Trophoblast cell (in vitro differentiated cells and primary cell): ENCODE measurements at places on chromosomes 5 and 9.

GRCh38 chr5:10839118-10839517 lies 78.1 kb upstream of the DAP start:
- DNase-seq, result no peak
- H3K4me1 ChIP-seq, result no peaks in the 10 kb centered on the region
- no peak overlapping the region for H3K4me3 ChIP-seq
- no peaks in the 10 kb centered on the region for H3K36me3 ChIP-seq
- no peak overlapping the region for H3K27ac ChIP-seq
- no peaks in the 10 kb centered on the region for H3K27me3 ChIP-seq

- no peak for DNase-seq
- H3K27me3 ChIP-seq, result no peaks in the 10 kb centered on the region
- no peaks in the 10 kb centered on the region for H3K4me1 ChIP-seq
- H3K4me3 ChIP-seq, result no peak overlapping the region
- no peaks in the 10 kb centered on the region for H3K36me3 ChIP-seq
Measured at GRCh38 chr5:54867310-54867944, 118.0 kb downstream of the ESM1 start.

GRCh38 chr9:70601000-70601951 lies 186.8 kb upstream of the KLF9 start:
- H3K36me3 ChIP-seq, result no peaks in the 10 kb centered on the region
- no peak overlapping the region for H3K27ac ChIP-seq

- no peak overlapping the region for H3K4me3 ChIP-seq
- H3K27ac ChIP-seq, result no peak overlapping the region
- H3K27me3 ChIP-seq, result no peaks in the 10 kb centered on the region
- peaks cover 2% of the 10 kb centered on the region for H3K4me1 ChIP-seq
- H3K36me3 ChIP-seq, result peaks cover 23% of the 10 kb centered on the region
Measured at GRCh38 chr5:150082889-150083288, 3.5 kb downstream of the CSF1R start.

DNA sequence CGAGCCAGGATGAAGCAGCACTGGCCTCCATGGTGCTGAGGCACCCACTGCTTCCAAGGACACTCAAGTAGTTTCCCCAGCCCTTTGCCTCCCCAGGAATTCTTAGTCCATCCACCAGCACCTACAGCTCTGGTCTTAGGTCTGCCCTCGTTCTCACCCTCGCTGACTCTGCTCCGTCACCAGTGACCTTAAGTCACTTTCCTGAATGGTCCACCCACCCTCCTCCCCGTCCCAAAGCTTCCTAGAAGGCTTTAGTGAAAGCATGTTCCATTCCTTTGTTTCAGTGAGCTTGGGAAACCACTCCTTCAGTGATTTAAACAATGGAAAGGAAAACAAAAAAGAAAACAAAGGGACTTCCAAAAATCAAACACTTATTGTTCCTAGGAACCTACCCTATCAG lies 54.6 kb upstream of the MAP3K1 start:
- peak overlapping the region; percentile 31 for H3K27ac ChIP-seq
- peaks cover 16% of the 10 kb centered on the region for H3K4me1 ChIP-seq
- no peak overlapping the region for H3K4me3 ChIP-seq

DNA sequence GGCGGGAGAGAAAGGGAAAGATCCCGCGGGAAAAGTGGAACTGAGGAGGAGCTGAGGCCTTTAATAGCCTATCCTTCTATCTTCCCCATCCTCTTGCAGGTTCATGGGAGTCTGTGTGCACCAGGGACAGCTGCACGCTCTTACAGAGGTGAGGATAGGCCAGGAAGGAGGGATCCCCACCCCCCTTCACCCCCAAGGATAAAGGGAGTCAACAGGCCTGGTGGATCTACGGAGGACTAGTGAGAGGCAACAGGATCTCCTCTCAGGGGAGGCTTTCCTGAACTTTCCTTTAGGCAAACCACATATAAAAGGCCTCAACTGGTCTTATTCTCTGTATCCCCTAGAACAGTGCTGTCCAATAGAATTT lies 1.1 kb downstream of the TESK1 start:
- H3K27me3 ChIP-seq, result no peaks in the 10 kb centered on the region
- peak overlapping the region; percentile 84 for H3K4me3 ChIP-seq
- no peak overlapping the region for H3K27ac ChIP-seq
- no peak for DNase-seq
- peaks cover 36% of the 10 kb centered on the region for H3K36me3 ChIP-seq

DNA sequence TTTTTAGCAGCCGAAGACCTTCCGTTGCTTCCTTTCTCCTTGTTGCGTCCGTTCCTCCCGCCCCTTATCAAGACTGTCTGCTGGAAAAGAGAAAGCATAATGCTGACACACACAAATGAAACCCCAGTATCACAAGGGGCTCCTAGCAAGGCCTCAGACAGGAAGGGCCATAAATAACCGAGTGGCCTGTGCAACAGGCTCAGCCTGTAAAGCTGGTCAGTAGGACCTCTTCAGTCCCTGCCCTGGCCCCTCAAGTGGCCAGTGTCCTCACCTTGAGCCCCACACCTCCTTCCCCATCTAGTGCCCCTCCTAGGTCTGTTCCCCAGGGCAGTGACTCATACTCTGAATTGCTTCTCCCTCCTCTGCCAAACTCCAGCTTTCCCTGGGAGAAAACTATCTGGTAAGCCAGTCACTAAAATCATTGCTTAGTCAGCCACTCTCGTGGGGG lies 174.6 kb upstream of the IL12B start:
- H3K27ac ChIP-seq, result peak overlapping the region; percentile 29
- H3K4me1 ChIP-seq, result peaks cover 11% of the 10 kb centered on the region
- no peak overlapping the region for H3K4me3 ChIP-seq

GRCh38 chr5:78597068-78597973 lies 51.3 kb downstream of the LHFPL2 start:
- H3K4me3 ChIP-seq, result no peak overlapping the region
- DNase-seq, result peak; percentile 30
- no peak overlapping the region for H3K27ac ChIP-seq
- no peaks in the 10 kb centered on the region for H3K36me3 ChIP-seq
- H3K4me1 ChIP-seq, result peaks cover 14% of the 10 kb centered on the region

GRCh38 chr9:109863961-109864360 lies 84.0 kb downstream of the PALM2AKAP2 start:
- H3K36me3 ChIP-seq, result no peaks in the 10 kb centered on the region
- H3K4me1 ChIP-seq, result no peaks in the 10 kb centered on the region
- DNase-seq, result no peak
- H3K27me3 ChIP-seq, result no peaks in the 10 kb centered on the region

- H3K4me3 ChIP-seq, result no peak overlapping the region
- no peaks in the 10 kb centered on the region for H3K4me1 ChIP-seq
- no peak overlapping the region for H3K27ac ChIP-seq
- H3K36me3 ChIP-seq, result no peaks in the 10 kb centered on the region
- no peak for DNase-seq
Measured at GRCh38 chr5:103111468-103111867, 8.5 kb downstream of the GIN1 start.

GRCh38 chr5:60488466-60489130 lies 211.4 kb downstream of the DEPDC1B start:
- no peaks in the 10 kb centered on the region for H3K4me1 ChIP-seq
- no peak for DNase-seq
- H3K4me3 ChIP-seq, result no peak overlapping the region
- no peaks in the 10 kb centered on the region for H3K27me3 ChIP-seq
- H3K27ac ChIP-seq, result no peak overlapping the region
- H3K36me3 ChIP-seq, result no peaks in the 10 kb centered on the region

GRCh38 chr5:169050146-169050571 lies 250.8 kb downstream of the SLIT3 start:
- no peaks in the 10 kb centered on the region for H3K27me3 ChIP-seq
- peaks cover 12% of the 10 kb centered on the region for H3K4me1 ChIP-seq
- H3K27ac ChIP-seq, result no peak overlapping the region
- H3K4me3 ChIP-seq, result no peak overlapping the region
- DNase-seq, result no peak

GRCh38 chr9:131624636-131625507 lies 79.5 kb downstream of the PRRT1B start:
- DNase-seq, result no peak
- H3K4me3 ChIP-seq, result no peak overlapping the region
- H3K4me1 ChIP-seq, result peaks cover 17% of the 10 kb centered on the region
- H3K36me3 ChIP-seq, result peaks cover 54% of the 10 kb centered on the region

DNA sequence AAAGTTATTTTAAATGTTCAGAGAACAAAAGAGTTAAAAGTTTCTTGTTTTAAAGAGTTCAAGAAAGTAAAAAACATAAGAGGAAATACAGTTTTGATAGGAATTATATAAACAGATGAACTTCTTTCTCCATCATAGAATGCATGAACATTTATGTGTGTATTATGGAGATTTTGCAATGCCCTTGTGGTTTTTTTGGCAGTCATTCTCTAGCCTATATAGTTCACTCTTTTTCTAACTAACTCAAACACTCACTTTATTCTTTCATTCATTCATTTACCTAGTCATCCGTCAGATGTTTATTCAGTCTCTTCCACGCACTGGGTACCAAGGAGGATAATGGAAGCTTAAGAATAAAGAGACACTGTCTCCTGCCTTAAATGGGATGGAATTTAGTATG lies 195.9 kb upstream of the VLDLR start:
- no peaks in the 10 kb centered on the region for H3K36me3 ChIP-seq
- no peak overlapping the region for H3K27ac ChIP-seq
- no peaks in the 10 kb centered on the region for H3K27me3 ChIP-seq
- H3K4me1 ChIP-seq, result peaks cover 10% of the 10 kb centered on the region

- no peak overlapping the region for H3K27ac ChIP-seq
- DNase-seq, result no peak
- H3K36me3 ChIP-seq, result no peaks in the 10 kb centered on the region
- H3K4me3 ChIP-seq, result no peak overlapping the region
Measured at GRCh38 chr5:134020188-134020587, 15.4 kb upstream of the VDAC1 start.

- peaks cover 25% of the 10 kb centered on the region for H3K36me3 ChIP-seq
- no peak for DNase-seq
- H3K27ac ChIP-seq, result no peak overlapping the region
- H3K4me3 ChIP-seq, result no peak overlapping the region
Measured at GRCh38 chr9:96394832-96395496, 11.5 kb upstream of the SLC35D2 start.

DNA sequence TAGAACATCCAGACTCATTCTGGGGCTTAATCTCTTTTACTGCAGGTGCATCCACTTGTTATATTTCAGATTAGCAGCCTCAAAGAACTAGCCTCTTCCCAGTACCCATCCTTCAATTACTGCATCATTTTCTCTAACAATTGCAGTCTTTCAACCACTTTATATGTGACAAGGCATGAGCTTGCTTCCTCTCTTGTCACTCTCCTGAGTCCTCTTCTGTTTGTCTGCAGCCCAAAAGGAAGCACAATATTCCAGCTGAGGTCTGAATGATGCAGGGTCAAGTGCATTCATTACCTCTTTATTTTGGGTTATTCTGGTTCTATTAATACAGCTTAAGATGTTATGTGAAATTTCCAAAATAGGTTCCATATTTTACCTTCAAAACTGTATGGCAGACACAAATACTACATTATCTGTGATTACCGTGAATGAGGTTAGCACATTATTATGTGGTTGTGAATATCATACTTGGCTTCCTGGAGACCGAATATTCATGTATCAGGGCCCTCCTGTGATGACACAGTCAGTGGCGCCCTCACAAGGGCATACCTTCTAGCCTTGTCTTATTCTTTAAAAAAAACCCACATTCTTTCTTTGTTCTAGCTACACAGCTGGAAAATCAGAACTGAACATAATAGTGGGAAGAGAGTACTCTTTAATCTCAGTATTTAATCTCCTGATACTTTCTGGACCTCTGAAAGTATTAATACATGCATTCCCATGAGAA lies 323.8 kb downstream of the PDE4D start:
- H3K36me3 ChIP-seq, result no peaks in the 10 kb centered on the region
- H3K4me3 ChIP-seq, result no peak overlapping the region
- H3K27ac ChIP-seq, result no peak overlapping the region
- H3K27me3 ChIP-seq, result no peaks in the 10 kb centered on the region
- no peaks in the 10 kb centered on the region for H3K4me1 ChIP-seq
- no peak for DNase-seq

GRCh38 chr9:134433909-134434882 lies 107.9 kb downstream of the RXRA start:
- H3K4me3 ChIP-seq, result no peak overlapping the region
- H3K4me1 ChIP-seq, result no peaks in the 10 kb centered on the region
- DNase-seq, result no peak
- no peak overlapping the region for H3K27ac ChIP-seq
- H3K27me3 ChIP-seq, result no peaks in the 10 kb centered on the region
- peaks cover 48% of the 10 kb centered on the region for H3K36me3 ChIP-seq

GRCh38 chr9:133478851-133479711 lies at the start of gene SLC2A6:
TSS of gene SLC2A6 (minus strand) at chr9:133479099. CDS start at chr9:133479059, 40 bp downstream.
- H3K4me3 ChIP-seq, result peak within 1 kb of the TSS; percentile 67
- H3K27me3 ChIP-seq, result no peaks in the 10 kb centered on the region
- H3K27ac ChIP-seq, result no peak within 1 kb of the TSS
- peaks cover 14% of the 10 kb centered on the region for H3K36me3 ChIP-seq
- H3K4me1 ChIP-seq, result peaks cover 12% of the 10 kb centered on the region

- peaks cover 14% of the 10 kb centered on the region for H3K4me1 ChIP-seq
- no peaks in the 10 kb centered on the region for H3K36me3 ChIP-seq
- no peak overlapping the region for H3K4me3 ChIP-seq
- H3K27me3 ChIP-seq, result no peaks in the 10 kb centered on the region
- peak; percentile 94 for DNase-seq
Measured at GRCh38 chr5:72531496-72532190, 24.4 kb upstream of the ZNF366 start.

DNA sequence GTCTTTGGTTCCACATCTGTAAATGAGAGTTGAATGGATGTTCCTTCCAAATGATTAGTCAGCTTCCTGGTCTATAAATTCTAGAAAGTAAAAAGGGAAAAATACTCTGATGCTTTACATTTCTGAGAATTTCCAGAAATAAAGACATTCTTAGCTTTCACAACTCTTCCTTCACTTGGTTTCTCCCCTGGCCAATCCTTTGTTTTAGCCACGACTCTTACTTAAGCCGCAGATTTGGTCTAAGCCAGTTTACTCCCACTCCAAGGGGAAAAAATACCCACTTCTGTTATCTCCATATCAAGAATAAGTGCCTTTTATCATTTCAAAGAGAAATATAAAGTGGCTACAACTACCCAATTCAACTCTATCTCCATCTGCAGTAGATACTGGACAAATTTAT lies 29.7 kb downstream of the PWWP2A start:
- H3K4me1 ChIP-seq, result peaks cover 3% of the 10 kb centered on the region
- DNase-seq, result no peak
- no peak overlapping the region for H3K4me3 ChIP-seq

DNA sequence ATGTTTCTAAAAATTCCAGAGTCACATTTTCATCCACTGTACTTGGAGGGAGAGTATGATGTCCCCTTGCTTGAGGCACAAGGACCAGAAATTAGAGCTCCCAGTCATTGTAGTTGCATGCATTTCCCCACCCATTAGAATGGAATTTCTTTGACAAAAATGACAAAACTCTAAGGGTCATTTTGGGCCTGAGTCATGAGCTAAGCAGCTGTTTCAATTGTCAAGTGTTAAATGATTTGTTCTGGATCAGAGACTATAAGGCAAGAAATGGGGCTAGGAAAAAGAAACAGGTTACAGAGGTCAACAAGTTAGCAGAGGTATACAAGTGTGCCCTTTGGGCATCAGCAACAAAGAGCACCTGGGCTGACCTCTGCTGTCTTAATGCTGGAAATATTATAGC lies 131.2 kb upstream of the IQGAP2 start:
- H3K27me3 ChIP-seq, result peaks cover 3% of the 10 kb centered on the region
- H3K4me1 ChIP-seq, result no peaks in the 10 kb centered on the region
- H3K4me3 ChIP-seq, result no peak overlapping the region
- no peaks in the 10 kb centered on the region for H3K36me3 ChIP-seq
- DNase-seq, result peak; percentile 95
